ENCODE measurements at places on chromosomes 13 and 19. TPM values are rescaled to one million over a fixed set of nuclear protein-coding genes. Genes with fewer than 3 reads are reported as not detected.

Gene PSG11
- not detected for total RNA-seq

Gene GJA3
- total RNA-seq = under 0.01 TPM

Gene ZNF549
- total RNA-seq = 5.7 TPM

DNA sequence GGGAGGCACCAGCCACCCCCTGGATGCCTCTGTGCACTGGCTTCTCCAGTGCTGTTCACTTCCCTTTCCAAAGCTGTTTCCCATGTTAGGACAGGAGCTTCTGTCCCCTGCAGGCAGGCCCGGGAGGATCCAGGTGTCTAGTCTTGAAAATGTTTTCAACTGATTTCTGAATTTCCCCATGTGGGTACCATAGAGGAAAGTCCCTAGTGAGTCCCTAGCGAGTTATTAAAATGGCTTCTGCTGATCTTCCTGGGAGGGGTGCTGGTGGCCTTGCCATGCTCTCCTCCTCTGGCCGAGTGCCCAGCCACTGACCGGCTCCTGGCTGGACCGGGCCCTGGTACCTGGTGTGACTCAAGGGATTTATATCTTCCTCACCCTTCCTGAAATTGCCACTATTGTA lies 5.2 kb upstream of the ANKRD10 start:
- no peak for DNase-seq

DNA sequence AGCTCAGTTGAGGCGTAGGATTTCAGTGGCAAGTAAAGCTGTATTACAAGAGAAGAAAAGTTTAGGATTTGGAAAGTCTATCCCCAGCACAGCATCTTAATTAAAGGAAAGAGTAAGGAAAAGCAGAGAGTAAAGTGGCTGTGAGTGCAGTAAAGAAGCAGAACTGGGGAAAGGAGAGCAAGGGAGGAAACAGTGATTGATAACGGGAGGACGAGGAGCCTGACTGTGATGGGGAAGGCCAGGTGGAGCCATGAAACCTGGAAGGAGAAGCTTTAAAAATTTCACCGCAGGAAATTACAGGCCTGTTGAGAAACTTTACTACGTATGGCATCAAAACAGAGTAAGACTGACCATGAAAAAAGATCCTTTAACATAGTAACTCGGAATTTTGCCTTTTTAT lies 175.6 kb downstream of the SHISA2 start:
- DNase-seq = no peak

Gene MAP3K10
- 32.5 TPM for total RNA-seq

DNA sequence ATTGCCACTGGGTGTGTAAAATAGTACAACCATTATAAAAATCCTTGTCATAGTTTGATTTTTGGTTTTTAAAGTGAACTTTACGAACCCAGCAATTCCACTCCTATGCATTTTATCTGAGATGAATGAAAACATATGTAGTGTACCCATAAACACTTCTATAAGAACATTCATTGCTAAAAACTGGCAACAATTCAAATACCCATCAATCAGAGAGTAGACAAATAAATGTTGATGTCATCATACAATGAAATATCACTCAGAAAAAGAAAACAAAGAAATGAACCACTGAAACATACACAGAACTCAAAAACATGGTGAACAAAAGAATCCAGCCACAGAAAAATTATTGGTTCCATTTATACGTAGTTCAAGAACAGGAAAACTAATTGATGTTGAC lies 202.3 kb downstream of the ABCC4 start:
- no peak for DNase-seq

GRCh38 chr13:74074723-74075122 lies 59.5 kb downstream of the KLF12 start:
- DNase-seq = no peak
